ENCODE measurements at places on chromosomes 2 and 18. TPM values are rescaled to one million over a fixed set of nuclear protein-coding genes. Genes with fewer than 3 reads are reported as not detected.

GRCh38 chr18:51051105-51051712, 21.2 kb downstream of the SMAD4 start:
- H3K4me3 ChIP-seq: no peak overlapping the region
- H3K27ac ChIP-seq: no peak overlapping the region
- H3K36me3 ChIP-seq: peaks cover 3% of the 10 kb centered on the region

FOXD4L1 gene
- total RNA-seq: not detected

DNA sequence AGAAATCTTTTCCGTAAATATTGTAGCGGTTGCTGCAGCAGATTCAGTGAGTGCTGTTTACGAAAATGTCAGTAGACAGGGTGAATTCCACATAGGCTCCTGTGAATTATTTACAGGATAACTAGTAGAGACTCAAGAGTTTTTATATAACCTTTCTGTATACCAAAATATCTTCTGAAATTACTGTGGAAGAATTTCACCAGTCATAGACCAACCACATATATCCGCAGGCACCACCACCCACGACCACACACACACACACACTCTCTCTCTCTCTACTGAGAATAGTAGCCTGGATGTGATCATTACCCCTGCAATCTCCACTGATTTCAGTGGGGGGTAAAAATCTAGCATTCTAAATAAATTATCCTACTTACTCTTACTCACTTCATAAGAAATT, 341.8 kb downstream of the RBM43 start:
- DNase-seq: no peak
- no peaks in the 10 kb centered on the region for H3K36me3 ChIP-seq
- H3K4me1 ChIP-seq: no peaks in the 10 kb centered on the region
- H3K27me3 ChIP-seq: no peaks in the 10 kb centered on the region
- no peak overlapping the region for H3K27ac ChIP-seq
- no peak overlapping the region for H3K4me3 ChIP-seq

DNA sequence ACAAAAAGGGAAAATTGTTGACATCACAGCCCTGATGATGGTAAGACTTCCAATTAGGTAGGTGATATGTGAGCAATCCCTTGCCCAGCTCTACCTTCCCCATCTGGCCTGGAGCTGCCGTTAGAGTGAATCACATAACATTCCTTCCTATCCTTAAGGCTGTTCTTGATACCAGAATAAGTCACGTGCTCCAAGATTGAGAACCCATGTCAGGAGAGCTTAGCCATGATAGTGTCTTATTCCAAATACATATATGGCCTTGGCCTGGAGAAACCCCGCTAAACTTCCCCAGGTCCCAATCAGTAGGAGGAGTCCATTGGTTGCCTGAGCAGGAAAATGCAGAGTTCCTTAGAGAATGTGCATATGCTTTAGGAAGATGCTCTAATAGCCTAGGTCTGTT, 70.0 kb upstream of the ACVR2A start:
- no peak overlapping the region for H3K27ac ChIP-seq
- H3K4me3 ChIP-seq: no peak overlapping the region
- H3K36me3 ChIP-seq: no peaks in the 10 kb centered on the region
- no peak for DNase-seq

DNA sequence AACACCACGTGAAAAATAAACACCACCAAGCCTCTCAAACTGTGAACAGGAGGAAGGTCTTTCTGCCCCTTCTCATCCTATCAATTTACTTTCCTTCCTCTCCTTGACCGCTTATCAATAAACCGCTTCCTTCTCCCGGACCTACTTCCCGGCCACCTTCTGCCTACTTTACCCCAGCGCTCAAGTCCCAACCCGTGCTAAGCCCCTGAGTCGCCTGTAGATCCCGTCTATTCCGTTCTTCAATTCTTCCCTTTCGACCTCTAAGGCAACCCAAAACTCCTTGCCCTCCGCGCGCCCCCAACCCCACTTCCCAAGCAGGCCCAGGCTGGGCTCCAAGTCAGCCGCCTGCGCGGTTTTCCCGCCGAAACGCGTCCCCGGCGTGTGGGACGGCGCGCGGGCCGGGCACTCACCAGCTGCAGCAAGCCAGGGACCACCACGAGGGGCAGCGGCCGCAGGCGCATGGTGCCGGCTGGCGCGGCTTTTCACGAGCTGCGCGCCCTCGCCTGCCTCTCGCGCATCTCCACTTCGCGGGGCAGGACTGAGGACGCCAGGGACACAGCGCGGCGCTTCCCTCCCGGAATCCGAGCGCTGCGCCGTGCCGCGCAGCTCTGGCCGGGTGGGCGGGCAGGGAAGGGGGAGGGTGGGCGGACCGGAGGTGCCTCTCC, at the start of gene NXPH2:
TSS of gene NXPH2 (minus strand) at position 610 of the 665 bp plus-strand sequence. CDS start at position 461, 149 bp downstream.
- DNase-seq: no peak
- no peaks in the 10 kb centered on the region for H3K36me3 ChIP-seq
- H3K27ac ChIP-seq: no peak within 1 kb of the TSS
- peak within 1 kb of the TSS; percentile 68 for H3K4me3 ChIP-seq

GRCh38 chr2:207320381-207321159, 154.8 kb upstream of the KLF7 start:
- no peaks in the 10 kb centered on the region for H3K4me1 ChIP-seq
- H3K4me3 ChIP-seq: no peak overlapping the region
- no peak overlapping the region for H3K27ac ChIP-seq
- H3K36me3 ChIP-seq: no peaks in the 10 kb centered on the region
- no peaks in the 10 kb centered on the region for H3K27me3 ChIP-seq

DNA sequence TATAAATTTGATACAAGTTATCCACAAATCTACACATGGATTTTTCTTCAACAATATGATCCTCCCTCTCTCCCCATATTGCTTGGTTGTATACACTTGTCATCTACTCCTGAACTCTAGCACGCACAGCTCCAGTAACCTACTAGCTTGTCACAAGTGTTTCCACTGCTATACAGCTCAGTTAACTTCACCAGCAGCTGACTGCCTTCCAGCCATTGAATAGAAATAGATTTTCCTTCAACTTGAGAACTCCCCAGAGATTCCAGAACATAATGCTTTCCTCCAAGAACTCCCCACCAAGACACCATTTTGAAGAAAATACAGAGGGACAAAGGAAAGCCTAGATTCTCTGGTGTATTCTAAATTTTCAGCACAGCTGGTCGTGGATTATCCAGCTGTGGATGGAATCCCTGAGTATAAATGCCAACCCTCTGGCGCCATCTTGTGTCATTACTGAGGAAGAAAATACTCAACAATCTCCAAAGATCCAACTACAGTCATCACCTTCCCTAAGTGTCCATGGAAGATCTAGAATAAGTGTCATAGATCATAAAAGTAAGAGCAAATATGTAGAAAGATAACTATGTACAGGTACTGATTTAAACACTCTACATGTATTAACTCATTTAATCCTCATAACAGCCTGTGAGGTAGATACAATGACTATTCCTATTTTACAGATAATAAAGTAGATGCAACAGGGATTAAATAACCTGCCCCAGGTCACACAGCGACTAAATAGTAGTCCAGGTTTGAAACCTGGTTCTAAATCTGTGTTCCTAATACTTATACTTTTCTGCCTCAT, 156.7 kb downstream of the ARHGAP28 start:
- H3K27ac ChIP-seq: no peak overlapping the region
- no peaks in the 10 kb centered on the region for H3K27me3 ChIP-seq
- H3K4me1 ChIP-seq: no peaks in the 10 kb centered on the region
- H3K4me3 ChIP-seq: no peak overlapping the region
- DNase-seq: no peak

ASB3 gene
- 29.8 TPM for total RNA-seq

- H3K4me3 ChIP-seq: no peak overlapping the region
- peaks cover 9% of the 10 kb centered on the region for H3K36me3 ChIP-seq
- no peak for DNase-seq
- H3K4me1 ChIP-seq: no peaks in the 10 kb centered on the region
Observed at GRCh38 chr18:26325771-26326170, 99.5 kb downstream of the TAF4B start.

NCKAP5 gene
- 0.46 TPM for total RNA-seq

ARID5A gene
- total RNA-seq: 4.4 TPM

DNA sequence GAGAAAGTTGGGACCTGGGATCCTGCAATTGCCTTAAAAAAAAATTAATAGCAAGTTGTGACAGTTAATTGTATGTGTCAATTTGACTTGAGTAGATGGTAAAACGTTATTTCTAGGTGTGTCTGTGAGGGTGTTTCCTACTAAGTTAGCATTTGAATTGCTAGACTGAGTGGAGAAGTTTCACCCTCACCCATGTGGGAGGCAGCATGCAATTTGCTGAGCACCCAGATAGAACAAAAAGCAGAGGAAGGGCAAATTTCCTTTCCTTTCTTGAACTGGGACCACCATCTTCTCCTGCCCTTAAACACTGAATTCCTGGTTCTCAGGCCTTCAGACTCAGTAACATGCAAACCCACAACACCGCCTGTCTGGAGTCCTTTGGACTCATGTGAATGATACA, 455.7 kb downstream of the GALR1 start:
- no peak overlapping the region for H3K27ac ChIP-seq
- no peaks in the 10 kb centered on the region for H3K27me3 ChIP-seq
- no peak for DNase-seq

DNA sequence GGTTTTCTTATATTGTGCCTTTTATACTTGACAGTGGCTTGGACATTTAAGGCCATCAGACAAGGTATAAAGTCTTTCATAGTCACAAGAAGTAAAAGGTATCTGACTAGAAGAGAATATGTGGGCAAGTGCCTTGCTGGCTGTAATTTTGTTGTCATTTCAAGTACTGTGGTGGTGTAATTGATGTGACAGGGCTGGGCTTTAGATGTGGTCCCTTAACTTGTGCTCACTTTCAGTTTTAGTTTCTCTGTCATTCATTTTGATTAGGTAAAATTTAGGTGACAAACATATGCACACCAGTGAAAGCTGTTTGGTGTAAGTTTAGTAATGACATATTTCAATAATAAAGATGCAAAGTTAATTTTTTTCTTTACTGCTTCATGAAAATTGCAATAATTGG, 31.2 kb upstream of the TBR1 start:
- H3K27ac ChIP-seq: no peak overlapping the region
- H3K27me3 ChIP-seq: no peaks in the 10 kb centered on the region
- H3K4me1 ChIP-seq: no peaks in the 10 kb centered on the region
- H3K36me3 ChIP-seq: no peaks in the 10 kb centered on the region
- H3K4me3 ChIP-seq: no peak overlapping the region

ATOH8 gene
- total RNA-seq: 0.54 TPM

DNA sequence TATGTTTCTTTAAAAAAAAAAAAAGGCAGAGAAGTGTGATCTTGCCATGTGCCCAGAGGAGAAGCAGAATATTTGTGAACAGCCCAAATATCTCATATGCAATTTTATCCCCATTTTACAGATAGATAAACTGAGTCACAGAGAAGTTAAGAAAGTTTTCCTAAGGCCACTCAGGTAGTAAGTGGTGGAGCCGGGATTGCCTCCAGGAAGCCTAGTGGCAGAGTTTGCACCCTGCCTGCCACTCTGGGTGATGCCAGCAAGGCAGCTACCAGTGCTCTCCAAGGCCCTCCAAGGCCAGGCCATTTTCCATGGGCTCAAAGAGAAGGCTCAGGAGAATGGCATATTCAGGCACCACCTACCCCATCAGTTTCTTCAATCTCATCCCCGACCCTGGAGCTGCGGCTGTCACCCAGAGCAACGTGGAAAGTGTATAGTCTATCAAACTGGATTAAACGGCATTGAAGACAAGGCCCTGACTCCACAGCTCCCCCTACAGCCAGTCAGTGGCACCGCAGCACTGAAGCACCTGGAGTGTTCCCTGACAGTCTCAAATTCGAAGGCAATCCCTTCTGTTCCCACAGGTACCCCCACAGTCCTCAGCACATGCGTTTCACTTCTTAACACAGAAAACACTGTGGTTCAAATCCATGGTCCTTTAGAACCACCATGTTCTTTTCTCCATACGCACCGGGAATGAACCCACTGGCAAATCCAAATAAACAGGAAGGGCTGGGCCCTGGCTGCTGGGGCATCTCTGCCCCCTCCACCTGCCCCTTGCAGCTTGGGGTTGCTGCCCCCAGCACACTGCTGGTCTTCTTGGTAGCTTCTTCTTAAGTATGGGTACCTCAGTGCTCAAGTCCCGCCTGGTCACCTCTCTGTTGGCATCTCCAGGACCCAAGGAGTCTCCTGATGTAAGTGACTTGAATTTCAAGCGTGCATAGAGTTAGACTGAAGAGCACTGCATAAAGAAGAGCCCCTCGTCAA, 175.3 kb downstream of the INHBB start:
- H3K4me1 ChIP-seq: peaks cover 6% of the 10 kb centered on the region
- no peak for DNase-seq
- no peak overlapping the region for H3K4me3 ChIP-seq

CLHC1 gene
- 7.2 TPM for total RNA-seq

DNA sequence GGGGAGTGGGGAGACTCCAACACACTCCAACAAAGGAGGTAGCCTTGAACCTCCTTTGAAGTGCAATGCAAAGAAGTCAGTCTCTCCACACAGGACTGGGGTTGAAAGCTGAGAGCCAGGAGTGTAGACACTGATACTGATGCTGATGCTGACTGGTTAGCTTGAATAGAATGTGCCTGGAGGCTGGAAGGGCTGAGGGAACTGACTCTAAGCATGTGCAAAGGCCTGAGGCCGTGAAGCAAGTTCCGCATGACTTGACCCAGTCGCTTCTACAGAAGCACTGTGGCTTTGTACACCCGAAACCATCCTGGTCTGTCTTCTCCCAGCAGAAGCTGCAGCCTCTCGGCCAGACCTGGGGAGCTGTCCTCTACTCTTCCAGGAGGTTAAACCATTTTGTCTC, 10.4 kb downstream of the FOXI3 start:
- DNase-seq: no peak
- 0 out of 2 replicates have a peak overlapping the region, but pooled peaks have one; percentile 11 for H3K27ac ChIP-seq
- peaks cover 12% of the 10 kb centered on the region for H3K4me1 ChIP-seq

GRCh38 chr2:172673056-172673683, 62.5 kb upstream of the RAPGEF4 start:
- H3K4me3 ChIP-seq: no peak overlapping the region
- no peaks in the 10 kb centered on the region for H3K36me3 ChIP-seq
- H3K27ac ChIP-seq: no peak overlapping the region
- no peak for DNase-seq
- peaks cover 3% of the 10 kb centered on the region for H3K27me3 ChIP-seq

DNA sequence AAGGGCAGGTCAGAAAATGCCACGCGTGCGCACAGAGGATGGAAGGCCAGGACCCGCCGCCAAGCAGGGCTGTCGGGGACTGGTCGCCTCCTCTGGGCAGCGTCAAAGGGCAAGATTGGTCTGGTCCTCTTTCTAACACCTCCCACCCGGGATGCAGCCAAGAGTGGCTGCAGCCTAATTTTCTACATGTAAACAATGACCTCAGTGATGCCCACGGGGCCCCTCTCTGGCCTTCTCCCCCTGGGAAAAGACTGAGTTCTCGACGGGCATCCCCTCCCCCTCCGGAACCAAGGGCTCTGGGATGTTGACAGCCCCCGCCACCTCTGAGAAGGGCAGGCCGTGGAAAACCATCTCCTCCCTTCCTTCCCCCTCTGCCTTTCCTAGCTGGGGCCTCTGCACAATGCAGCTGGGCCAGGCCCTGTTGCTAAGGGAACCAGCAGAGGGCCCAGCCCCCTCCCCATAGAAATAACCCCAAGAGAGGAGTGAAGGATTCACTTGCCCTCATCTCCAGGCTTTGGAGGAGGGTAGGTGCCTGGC, 80.0 kb upstream of the ZNF532 start:
- H3K4me1 ChIP-seq: peaks cover 17% of the 10 kb centered on the region
- no peaks in the 10 kb centered on the region for H3K36me3 ChIP-seq
- no peaks in the 10 kb centered on the region for H3K27me3 ChIP-seq

Data from H1 (cell line).